NCI-H82 (cell line): ENCODE measurements at places on chromosomes 5 and 9.

DNA sequence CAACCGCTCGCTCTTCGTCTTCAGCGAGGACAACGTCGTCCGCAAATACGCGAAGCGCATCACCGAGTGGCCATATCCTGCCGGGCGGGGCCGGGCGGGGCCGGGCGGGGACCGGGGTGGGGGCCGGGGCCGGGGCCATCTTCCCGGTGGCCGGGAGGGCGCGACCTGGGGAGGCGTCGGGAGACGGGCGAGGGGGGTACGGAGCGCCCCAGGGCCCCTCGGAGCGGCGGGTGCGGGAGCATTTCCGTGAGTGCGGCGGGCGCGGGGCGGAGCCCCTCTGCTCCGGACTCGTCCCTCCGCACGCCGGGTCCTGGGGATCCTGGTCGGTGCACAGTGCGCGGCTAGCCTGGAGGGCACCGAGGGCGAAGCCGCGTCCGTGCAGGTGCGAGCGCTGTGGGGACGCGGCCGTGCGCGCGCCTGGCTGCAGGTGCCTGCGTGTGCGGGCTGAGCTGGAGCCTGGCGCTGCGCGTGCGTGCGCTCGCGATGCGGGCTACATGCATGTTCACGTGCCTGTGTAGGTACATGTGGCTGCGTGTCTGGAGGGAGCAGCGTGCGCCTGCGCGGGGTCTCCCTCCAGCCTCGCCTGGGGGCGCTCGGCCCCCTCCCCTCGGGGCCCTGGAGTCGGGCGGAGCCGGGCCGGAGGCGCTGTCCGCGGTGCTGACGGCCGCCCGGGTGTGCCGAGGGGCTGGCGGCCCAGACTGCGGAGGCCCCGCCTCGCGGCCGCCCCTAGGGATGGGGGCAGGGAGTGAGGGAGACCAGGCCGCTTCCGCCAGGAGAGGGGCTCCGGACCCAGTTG, 762 bp downstream of the CACNA1B start:
- peak; percentile 68 for DNase-seq

GRCh38 chr5:73433982-73434342, 14.6 kb downstream of the FOXD1 start:
- DNase-seq, result peak; percentile 34

DNA sequence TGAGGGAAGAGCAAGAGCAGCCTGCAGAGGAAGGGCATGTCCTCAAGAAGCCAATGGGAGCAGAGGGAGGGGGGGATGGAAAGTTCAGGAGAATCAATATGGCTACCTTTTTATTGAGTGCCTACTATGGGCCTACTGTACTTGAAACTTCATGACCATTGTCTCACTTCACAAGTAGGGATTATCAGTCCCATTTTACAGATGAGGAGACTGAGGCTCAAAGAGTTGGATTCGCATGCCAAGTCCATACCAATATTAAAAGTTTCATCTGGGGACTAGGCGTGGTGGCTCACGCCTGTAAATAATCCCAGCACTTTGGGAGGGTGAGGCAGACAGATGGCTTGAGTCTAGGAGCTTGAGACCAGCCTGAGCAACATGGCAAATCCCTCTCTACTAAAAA, 40.0 kb downstream of the RFK start:
- DNase-seq, result no peak

DNA sequence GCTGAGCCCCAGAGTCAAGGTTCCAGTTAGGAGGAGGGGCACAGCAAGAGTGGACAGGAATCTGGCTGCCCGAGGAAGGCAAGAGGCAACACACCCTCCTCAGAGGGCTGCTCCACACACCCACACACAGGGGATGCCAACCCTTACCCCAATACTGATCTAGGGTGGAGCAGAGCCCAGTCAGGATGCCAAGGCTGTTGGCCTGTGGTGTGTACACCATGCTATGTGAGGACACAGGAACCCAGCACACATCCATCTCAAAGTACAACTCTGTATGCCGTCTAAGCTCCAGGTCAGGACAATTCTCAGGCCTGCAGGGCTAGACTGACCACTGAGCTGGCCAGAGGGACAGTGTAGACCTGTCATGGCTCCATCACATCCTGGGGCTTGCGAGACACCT, 2.6 kb downstream of the SEPTIN8 start:
- DNase-seq, result no peak

GRCh38 chr5:168826246-168826725, 247.1 kb upstream of the PANK3 start:
- DNase-seq, result peak; percentile 77

GRCh38 chr9:78438211-78438610, 141.3 kb downstream of the PSAT1 start:
- DNase-seq, result peak; percentile 93

DNA sequence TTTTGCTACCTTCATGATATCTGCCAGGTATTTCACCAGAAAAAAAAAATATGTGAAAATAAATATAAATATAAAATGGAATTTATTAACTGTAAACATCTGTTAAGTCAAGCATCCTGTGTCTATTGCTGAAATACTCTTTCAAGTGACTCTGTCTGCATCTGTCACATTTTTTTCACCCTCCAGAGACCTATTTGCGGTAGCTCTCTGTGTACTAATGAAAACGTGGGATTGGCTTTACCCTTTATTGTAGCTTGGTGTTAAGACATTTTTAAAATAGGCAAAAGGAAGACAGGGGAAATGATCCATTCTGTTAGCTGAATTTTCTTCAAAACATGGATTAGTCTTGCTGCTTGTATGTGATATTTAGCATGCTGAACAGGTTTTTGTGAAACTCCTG, 536.0 kb upstream of the WWC1 start:
- no peak for DNase-seq

DNA sequence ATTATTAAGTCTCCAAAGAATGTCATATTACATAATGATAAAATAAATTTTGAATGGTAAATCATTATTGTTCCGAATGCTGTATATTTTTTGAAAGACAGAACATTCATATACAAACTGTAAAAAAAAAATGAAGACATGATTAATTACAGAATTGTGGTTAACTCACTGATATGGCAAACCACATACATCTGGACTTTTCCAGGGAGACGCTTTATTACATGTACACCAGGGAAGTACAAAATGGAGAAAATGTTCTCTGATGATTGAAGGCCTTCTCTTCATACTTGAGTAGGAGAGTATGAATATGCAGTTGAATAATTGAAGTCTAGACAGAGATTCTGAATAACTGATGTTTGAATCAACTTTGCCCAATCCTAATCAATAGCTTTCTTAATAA, 1886.9 kb downstream of the EFNA5 start:
- DNase-seq, result no peak

DNA sequence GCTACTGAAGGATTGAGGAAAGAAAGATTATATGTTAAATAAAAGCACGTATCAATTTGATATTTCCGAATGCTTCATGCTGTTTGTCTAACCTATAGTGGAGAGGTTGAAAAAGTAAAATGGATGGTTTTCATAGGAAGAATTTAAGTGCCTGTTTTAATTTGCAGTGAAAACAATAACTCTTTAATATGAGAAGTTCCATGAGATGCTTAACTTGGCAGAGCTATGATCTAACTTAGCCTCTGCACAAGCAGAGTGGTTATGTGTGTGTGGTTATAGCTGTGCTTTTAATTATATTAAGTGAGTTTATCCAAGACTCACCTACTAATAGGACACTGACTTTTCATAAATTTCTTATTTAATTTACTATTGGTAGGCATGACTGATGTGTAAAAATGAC, 57.4 kb downstream of the AOPEP start:
- DNase-seq, result no peak

GRCh38 chr5:173435447-173435846, 107.2 kb upstream of the STC2 start:
- no peak for DNase-seq

DNA sequence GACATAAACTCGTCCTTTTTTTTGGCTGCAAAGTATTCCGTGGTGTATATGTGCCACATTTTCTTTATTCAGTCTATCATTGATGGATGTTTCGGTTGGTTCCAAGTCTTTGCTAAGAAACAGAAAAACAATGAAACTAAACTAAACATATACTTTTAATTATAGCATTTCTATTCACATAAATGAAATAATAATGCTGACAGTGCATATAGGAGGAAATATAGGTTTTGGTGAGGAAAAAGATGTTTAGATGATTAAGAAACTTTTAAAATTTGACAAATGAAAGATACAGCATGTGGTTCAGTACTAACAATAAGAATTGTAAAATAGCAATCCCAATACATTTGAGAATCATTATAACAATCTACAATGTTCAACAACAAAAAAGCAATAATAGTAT, 1094.5 kb upstream of the CDH6 start:
- DNase-seq, result no peak

DNA sequence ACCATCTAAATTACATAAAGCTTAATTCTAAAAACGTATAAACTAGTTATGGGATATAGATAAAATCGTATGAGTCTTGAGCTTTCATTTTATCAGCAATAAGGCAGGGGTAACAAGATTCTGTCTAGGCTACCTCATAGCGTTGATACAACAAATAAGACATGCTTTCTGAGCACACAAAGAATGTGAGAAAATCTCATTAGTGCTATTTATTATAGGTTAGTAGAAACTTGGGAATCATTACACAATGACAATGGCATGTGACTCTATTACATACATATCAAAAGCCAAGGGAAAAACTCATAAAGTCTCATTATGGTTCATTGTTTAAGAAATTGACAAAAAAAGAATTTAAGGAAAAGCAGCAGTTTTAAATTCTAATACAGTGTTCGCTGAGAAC, 448.6 kb downstream of the PLK2 start:
- peak; percentile 7 for DNase-seq

DNA sequence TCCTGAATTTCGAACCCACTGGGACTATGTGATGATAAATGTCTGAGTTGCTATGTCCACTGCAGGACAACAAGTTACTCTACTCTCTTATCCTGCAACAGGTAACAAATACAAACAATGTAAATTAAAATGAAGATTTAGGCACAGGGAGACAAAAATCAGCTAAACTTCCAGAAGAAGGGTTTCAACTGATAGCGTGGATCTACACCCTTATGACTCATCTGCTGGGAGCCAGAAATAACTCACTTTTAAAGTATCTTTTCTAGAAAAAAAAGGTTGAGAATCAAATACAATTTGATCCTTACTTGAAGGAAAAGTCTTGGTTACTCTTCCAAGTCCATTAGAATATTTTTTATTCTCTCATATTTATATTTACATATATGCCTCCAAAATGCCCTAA, 21.4 kb downstream of the PJA2 start:
- no peak for DNase-seq

DNA sequence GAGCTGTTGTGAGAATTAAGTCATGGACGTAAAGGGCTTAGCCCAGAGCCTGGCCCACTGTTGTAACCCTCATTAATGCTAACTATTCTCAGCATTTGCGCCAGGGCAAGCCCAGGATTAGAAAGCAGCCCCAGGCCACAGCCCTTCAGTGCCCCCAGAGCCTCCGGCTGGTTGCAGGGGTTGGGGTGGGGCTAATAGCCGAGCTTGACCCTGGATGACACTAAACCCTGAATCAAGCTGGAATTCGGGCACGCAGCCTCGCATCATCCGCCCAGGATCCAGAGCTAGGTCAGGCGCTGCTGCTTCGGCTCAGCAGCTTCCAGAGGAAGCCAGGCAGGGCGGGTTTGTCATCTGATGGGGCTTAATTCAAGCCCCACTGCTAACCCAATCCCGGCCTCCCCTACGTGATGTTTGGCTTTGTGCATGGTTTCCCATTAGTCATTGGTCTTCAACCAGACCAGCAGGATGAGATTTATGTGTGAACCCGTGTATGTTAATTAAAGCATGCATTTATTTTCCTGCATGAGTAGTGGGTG, 1.2 kb upstream of the MEGF9 start:
- peak; percentile 95 for DNase-seq
